ENCODE measurements at places on chromosomes 13 and 19. TPM values are rescaled to one million over a fixed set of nuclear protein-coding genes. Genes with fewer than 3 reads are reported as not detected.

Gene COL4A2
- 419 TPM for total RNA-seq

DNA sequence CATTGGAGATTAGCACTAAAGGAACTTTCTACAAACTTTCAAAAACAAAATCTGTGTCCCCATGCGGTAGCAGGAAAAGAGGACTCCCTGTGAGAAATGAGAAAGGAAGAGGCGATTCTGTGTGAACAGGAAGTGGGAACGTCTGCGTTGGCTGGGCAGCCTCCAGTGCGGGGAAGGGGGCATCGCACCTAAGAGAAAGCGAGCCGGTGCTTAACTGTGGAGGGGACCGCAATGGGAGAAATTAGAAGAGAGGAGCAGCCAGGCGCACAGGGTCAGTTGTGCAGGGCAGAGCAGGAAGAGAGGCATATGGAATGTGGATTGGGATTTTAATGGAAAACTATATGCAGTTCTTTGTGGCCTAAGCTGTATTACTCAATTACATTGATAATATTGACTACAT, 77.4 kb upstream of the DOCK9 start:
- H3K4me1 ChIP-seq: peaks cover 100% of the 10 kb centered on the region
- no peaks in the 10 kb centered on the region for H3K36me3 ChIP-seq
- peak overlapping the region; percentile 83 for H3K27ac ChIP-seq
- no peak overlapping the region for H3K4me3 ChIP-seq
- H3K27me3 ChIP-seq: no peaks in the 10 kb centered on the region
- DNase-seq: no peak

DNA sequence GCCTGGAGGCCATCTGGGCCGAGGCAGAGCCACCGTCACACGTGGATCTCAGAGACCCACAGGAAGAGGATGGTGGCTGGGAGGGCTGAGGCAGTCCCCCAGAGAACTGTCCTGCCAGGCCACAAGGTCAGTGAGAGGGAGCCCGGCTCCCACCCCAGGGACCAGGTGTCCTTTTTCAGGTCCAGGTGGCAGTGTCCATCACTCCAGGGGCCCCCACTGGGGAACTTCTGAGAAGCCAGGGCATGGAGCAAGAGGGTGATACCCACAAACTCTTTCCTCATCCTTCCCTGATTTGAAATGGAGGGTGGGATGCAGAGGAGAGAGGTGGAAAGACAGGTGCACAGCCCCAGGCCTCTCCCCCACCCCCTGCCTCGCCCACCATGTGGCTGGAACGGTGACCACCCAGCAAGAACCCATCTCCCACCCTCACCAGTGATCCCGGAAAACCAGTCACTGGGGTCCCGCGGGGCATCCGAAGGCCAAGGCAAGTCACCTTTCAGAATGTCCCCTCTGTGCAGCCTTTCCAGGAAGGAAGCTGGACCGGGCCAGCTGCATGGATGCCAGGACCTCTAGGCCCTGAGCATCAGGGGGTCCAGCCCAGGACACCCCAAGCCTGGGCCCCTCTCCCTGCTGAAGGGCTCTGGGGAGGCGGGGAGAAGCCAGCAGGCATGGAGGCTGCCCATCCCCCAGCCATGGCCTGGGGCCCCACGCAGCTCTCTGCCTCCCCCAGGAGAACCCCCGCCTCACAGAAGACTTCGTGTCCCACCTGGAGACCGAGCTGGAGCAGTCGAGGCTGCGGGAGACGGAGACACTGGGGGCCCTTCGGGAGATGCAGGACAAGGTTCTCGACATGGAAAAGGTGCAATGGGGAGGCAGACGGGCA, 14.1 kb downstream of the PRR36 start:
- H3K4me1 ChIP-seq: peaks cover 20% of the 10 kb centered on the region
- H3K27me3 ChIP-seq: peaks cover 99% of the 10 kb centered on the region
- H3K4me3 ChIP-seq: no peak overlapping the region
- DNase-seq: no peak

DNA sequence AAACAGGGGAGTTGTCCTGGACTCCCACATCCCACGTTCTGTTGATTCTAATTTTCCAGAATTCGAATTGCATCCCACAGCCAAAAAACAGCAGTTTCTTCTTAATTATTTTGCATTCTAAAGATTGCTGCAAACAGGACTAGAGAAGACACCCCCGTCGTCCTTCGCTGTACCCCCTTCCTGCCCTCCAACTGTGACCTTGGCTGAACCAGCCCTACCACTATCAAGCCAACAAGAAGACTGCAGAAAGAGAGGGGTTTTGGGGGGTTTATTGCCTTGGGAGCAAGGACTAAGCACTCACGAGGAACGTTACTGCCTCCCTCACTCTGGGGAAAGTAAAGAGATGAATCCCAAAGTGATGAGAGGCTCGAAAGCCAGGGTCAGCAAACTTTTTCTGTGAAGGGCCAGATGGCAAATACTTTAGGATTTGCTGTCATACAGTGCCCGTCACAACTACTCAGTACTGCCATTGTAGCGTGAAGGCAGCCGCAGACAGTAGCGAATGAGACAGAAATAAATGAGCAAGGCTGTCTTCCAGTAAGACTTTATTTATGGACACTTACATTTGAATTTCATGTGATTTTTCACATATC, 32.5 kb upstream of the KATNAL1 start:
- H3K4me3 ChIP-seq: no peak overlapping the region
- peaks cover 53% of the 10 kb centered on the region for H3K4me1 ChIP-seq
- no peaks in the 10 kb centered on the region for H3K36me3 ChIP-seq
- no peak for DNase-seq

- H3K36me3 ChIP-seq: no peaks in the 10 kb centered on the region
- H3K4me1 ChIP-seq: no peaks in the 10 kb centered on the region
- H3K27me3 ChIP-seq: peaks cover 12% of the 10 kb centered on the region
- H3K27ac ChIP-seq: no peak overlapping the region
- no peak overlapping the region for H3K4me3 ChIP-seq
Measured at GRCh38 chr19:31838163-31838815, 489.1 kb upstream of the TSHZ3 start.

Gene DAND5
- total RNA-seq: not detected

DNA sequence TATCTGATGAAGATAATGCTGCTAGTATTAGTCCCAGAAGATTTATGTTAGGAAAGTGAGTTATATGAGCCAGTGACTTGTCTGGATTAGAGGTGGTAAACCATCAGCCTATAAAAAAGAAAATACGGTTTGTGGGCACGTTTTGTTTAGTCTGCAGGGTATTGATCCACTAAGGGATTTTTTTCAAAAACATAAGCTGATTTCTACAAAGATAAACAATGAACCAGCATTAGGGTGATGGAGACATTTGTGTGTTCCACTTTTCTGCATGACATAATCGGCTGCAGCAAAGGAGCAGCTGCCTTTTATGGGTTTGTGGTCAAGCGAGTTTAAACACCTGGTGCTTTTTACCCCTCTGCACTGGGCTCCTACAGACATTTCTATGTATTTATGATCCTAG, 836.4 kb upstream of the GPC6 start:
- DNase-seq: no peak
- no peak overlapping the region for H3K27ac ChIP-seq
- H3K27me3 ChIP-seq: no peaks in the 10 kb centered on the region
- no peaks in the 10 kb centered on the region for H3K4me1 ChIP-seq
- no peaks in the 10 kb centered on the region for H3K36me3 ChIP-seq

- no peak overlapping the region for H3K4me3 ChIP-seq
- H3K36me3 ChIP-seq: no peaks in the 10 kb centered on the region
- peaks cover 4% of the 10 kb centered on the region for H3K4me1 ChIP-seq
- no peak overlapping the region for H3K27ac ChIP-seq
Measured at GRCh38 chr19:2747349-2747748, 7.5 kb upstream of the SLC39A3 start.

Gene RETN
- total RNA-seq: 1.3 TPM

GRCh38 chr19:35828692-35829301, 16.2 kb upstream of the PRODH2 start:
- no peaks in the 10 kb centered on the region for H3K4me1 ChIP-seq
- no peaks in the 10 kb centered on the region for H3K27me3 ChIP-seq
- no peak overlapping the region for H3K27ac ChIP-seq
- no peak for DNase-seq
- H3K4me3 ChIP-seq: no peak overlapping the region

DNA sequence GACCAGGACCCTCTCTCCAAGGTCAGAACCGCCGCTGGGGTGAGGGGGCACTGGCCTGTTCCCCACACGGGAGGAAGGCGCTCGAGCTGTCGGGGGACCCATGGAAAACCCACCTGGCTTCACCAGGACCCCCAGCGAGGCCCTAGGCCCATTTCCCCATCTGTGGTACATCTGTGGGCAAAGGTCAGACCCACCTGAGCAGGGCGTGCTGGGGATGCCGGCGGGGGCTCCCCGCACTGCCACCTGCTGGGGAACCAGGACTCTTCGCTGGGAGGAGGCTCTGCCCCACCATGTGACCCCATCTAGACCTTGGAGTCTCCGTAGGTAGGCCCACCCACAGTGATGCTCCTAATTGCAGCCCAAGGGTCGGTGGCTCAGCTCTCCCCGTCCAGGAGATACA, 511 bp downstream of the WDR88 start:
- H3K27ac ChIP-seq: no peak overlapping the region
- no peak for DNase-seq
- peaks cover 20% of the 10 kb centered on the region for H3K36me3 ChIP-seq
- H3K4me1 ChIP-seq: no peaks in the 10 kb centered on the region

DNA sequence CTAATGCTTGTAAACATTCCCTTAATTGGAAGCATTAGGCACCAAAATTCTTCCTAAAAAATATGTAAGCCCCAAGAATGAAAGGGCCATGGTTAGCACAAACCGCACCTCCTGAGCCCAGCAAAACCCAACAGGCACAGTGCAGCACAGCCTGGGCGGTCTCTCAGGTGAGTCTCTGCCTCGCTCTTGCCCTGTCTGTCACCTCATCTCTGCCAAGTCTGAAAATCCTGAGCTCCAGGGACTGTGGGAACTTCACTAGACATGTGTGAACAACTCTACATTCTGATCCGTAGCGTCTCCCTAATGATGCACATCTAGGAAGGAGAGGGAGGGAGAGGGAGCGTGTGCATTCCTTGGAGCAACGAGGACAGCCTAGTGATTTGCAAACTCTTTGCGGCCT, 88.8 kb upstream of the GJB6 start:
- no peaks in the 10 kb centered on the region for H3K36me3 ChIP-seq
- DNase-seq: peak; percentile 79
- H3K4me1 ChIP-seq: no peaks in the 10 kb centered on the region

DNA sequence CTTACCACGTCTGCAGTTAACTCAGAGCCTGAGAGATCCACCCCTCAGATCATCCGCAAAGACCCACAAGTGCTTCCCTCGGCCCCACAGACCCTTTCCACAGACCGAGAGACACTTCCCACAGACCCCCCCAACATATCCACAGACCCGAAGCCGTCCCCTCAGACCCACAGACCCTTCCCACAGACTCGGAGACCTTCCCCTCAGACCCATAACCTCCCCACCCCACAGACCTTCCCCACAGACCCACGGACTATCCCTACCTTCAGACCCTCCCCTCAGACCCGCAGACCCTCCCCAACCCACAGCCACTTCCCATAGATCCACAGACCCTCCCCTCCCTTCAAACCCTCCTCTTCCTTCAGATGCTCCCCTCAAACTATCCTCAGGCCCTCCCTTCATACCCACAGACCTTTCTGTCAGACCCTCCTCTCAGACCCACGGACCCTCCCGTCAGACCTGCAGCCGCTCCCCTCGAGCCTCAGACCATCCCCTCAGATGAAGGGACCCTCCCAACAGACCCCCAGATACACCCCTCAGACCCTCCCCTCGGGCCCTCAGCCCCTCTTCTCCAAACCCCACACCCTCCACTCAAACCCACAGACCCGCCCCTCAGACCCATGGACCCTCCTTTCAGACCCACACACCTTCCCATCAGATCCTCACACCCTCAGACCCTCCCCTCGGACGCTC, 20.1 kb upstream of the TFDP1 start:
- no peak overlapping the region for H3K27ac ChIP-seq
- H3K36me3 ChIP-seq: no peaks in the 10 kb centered on the region
- H3K27me3 ChIP-seq: no peaks in the 10 kb centered on the region
- peak; percentile 68 for DNase-seq
- peaks cover 9% of the 10 kb centered on the region for H3K4me1 ChIP-seq

- no peak overlapping the region for H3K4me3 ChIP-seq
- H3K36me3 ChIP-seq: no peaks in the 10 kb centered on the region
- H3K27me3 ChIP-seq: no peaks in the 10 kb centered on the region
- H3K4me1 ChIP-seq: no peaks in the 10 kb centered on the region
- H3K27ac ChIP-seq: no peak overlapping the region
Measured at GRCh38 chr13:59542303-59542702, 621.4 kb downstream of the DIAPH3 start.

Gene SWSAP1
- 1.3 TPM for total RNA-seq

DNA sequence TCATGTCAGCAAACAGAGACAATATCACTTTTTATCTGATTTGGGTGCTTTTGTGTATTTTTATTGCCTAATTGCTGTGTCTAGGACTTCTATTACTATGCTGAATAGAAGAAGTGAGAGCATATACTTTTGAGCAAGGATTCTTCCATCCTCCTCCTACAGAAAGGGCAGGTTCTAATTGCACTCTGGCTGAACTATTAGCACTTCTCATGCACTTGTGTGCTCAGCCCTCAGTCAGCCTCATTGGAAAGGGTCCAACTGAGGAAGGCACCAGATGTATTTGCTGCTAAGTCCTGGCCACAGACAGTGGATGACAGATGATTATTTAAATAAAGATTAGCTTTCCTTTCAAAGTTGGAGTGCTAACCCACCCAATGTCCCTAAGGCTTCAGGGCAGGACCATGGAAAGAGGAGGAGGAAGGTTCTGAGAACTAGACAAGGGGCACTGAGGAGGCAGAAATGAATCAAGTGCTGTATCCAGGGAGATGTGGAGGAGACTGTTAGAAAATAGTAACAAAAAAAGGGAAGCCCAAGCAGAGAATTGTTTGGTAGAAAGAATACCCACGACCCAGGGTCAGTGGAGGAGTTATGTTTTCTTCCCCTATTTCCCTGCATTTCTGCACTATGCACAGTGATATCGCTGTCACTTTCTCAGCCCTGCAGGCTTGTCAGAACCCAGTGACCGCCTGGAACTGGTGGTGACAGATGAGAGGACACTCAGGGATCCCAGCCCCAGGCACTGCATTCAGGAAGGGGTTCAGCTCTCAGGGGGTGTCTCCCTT, 8.0 kb downstream of the LILRB4 start:
- no peaks in the 10 kb centered on the region for H3K36me3 ChIP-seq
- peak; percentile 57 for DNase-seq
- no peak overlapping the region for H3K4me3 ChIP-seq
- H3K4me1 ChIP-seq: no peaks in the 10 kb centered on the region
- H3K27ac ChIP-seq: no peak overlapping the region

DNA sequence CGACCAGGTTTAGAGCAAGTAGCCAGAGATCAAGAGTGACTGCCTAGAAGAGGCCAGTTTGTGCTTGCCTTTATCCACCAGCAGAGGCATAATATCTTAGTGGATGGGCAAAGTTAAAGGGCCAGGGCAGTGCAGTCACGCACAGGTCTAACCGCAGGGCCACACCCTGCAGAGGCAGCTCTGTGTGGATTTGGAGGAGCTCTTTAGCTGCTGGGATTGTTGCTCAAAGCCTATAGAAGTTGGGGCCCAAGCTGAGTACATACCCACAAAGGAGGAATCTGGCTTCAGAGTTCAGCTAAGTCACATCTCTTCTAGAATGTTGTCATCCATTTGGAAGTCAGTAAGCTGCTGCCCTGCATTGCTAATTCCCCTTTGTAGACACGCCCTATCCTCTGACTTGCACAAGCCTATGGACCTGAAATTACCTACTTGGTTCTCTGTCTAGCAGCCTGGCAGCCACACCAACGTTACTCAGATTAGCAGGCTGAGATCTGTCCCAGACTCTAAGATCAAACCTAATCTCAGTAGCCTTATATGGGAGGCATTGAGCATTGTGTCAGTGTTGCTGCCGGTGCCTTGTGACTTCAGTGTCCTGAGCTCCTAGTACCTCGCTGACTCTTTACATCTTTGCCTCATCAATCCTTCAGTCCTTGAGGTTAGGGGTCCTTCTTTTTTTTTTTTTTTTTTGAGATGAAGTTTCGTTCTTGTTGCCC, 102.9 kb upstream of the STARD13 start:
- no peak overlapping the region for H3K27ac ChIP-seq
- no peaks in the 10 kb centered on the region for H3K36me3 ChIP-seq
- H3K4me1 ChIP-seq: peaks cover 4% of the 10 kb centered on the region
- no peaks in the 10 kb centered on the region for H3K27me3 ChIP-seq
- H3K4me3 ChIP-seq: no peak overlapping the region

Measured in esophagus muscularis mucosa (tissue), 4 donors.